ENCODE measurements at places on chromosomes 1 and 21.

DNA sequence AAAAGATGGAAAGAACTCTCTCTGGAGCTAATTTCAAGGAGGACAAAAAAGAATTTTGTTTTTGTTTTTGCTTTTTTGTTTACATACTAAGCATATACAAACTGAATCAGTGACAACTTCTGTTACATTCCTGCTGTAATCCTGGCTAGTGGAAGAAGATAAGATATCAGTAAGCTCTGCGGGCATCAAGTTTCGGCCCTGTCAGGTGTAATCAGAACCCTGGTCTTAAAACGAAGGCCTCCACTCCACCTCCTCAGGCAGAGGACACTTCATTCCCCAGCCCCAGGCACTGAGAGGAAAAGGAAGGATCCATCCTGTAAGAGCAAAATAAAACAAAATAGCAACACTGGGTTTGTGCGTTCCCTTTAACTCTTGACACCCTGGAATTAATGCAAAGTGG is 88.9 kb upstream of the ARHGAP29 start:
- no peak for DNase-seq

- no peak for DNase-seq
These were observed 129.6 kb downstream of the RYR2 start for GRCh38 chr1:237171454-237172117.

DNA sequence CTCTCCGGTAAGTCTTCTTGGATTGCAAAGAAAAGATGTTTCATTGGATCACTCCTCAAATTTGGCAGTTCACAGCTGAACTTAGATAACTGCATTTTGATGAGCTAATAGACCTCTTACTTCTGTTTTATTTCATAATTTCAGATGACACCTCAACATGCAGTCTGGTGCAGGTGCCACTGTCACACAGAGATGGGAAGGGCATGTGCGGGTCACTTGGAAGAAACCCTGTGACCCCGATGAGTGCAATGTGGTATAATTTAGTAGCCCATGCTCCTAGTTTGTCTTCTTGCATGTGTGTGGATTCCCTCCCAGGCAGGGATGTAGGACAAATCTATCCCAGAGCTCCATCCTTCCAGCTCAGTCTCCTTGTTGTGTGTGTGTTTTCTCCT is 481 bp upstream of the SLAMF1 start:
- DNase-seq: no peak

DNA sequence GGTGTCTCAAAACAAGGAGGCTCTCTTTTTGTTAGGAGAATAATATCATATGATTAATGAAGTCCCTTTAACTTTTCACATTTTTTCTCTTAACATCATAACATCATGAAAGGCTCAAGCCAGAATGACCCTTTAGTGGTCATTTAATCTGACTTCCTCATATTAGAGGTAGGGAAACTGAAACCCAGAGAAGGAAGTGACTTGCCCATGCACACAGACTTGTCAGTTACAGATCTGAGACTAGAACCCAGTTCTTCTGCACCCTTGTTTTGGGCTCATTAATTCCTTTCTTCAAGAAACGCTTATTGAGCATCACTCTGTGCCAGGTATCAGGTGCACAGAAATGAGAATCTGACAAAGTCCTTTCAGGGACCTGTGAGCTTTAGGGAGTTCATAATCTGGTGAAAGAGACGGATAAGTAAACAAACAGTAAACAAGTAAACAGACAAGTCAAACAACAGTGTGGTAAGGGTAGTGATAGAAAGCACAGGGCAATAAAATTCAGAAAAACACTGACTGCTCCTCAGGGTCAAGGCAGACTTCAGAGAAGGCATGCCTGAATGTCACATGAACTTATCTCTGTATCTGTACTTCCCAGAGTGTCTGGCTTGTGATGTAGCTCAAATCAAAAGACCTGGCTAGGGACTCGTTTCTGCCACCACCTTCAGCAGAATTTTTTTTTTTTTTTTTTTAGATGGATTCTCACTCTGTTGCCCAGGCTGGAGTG is 38.3 kb upstream of the OSBPL9 start:
- no peak for DNase-seq

DNA sequence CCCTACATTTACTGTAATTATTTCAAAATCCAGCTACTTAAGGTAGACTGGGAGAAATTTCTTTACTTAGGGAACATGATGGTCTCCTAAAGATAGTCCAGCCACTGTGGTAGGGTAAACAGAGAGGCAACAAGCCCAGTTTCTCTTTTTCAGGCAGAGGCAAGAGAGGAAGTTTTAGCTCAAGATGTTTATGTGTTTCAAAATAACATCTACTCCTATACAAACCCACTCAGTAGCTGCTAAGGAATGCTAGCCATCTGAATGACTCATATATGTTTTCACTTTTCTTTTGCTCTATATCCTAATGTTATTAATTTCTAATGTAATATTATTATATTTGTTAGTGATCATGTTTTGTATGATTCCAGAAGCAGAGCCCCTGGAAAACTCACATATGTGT is 856.6 kb downstream of the PLA2G4A start:
- no peak for DNase-seq

DNA sequence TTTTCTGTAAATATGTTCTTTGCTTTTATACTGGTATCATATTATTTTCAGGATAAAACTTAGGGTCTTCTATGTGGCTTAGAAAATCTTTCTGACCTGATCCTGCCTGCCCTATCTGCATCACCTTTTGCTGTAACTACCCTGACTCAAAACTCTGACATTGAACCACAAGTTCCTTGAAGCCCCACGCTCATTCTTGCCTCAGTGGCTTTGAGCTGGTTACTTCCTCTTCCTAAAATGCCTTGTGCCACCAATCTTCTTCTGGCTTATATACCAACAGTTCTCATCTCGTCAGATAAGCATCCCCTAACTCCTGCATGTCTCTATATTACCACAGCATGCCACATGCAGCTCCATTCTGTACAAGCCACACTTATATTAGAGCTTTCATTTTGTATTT is 84.5 kb upstream of the LRRC7 start:
- no peak for DNase-seq

GRCh38 chr1:55179177-55179835 is 35.9 kb downstream of the USP24 start:
- no peak for DNase-seq

GRCh38 chr1:29984862-29985605 is 738.4 kb downstream of the MATN1 start:
- DNase-seq: peak; percentile 33

DNA sequence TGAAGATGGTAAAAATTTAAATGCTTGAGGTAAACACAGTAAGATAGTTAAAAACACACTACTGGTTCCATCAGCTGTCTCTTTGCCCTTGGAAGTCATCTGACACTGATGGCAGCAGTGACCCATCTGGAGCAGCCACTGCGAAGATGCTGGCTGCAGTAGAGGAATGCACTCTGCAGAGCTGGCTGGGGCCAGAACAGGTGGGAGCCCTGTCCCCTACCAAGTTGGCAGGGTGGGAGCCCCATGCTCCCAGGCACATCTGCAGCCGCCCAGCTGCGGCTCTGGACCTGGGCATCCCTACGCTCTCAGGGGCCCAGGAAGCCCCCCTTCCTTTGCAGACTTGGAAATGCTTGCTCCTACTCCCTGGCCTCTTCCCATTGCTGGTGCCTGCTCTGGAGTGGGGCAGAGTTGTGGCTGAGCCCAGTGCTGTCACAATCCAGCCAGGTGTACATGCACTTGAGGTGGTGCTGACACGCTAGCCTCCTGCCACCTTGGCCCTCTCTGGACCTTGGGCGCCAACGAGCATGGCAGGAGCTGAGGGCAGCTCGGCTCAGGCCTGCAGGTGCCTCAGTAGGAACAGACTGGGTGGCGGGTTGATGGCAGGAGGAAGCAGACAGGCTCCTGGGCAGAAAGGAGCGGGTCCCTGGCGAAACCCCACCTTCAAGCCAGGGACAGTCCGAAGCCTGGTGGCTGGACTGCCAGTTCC is 227.0 kb downstream of the FGGY start:
- DNase-seq: no peak

- DNase-seq: no peak
These were observed 58.1 kb downstream of the PTPN14 start for GRCh38 chr1:214493126-214493796.

- DNase-seq: no peak
These were observed 13.2 kb upstream of the SEC16B start for GRCh38 chr1:177983077-177983476.

DNA sequence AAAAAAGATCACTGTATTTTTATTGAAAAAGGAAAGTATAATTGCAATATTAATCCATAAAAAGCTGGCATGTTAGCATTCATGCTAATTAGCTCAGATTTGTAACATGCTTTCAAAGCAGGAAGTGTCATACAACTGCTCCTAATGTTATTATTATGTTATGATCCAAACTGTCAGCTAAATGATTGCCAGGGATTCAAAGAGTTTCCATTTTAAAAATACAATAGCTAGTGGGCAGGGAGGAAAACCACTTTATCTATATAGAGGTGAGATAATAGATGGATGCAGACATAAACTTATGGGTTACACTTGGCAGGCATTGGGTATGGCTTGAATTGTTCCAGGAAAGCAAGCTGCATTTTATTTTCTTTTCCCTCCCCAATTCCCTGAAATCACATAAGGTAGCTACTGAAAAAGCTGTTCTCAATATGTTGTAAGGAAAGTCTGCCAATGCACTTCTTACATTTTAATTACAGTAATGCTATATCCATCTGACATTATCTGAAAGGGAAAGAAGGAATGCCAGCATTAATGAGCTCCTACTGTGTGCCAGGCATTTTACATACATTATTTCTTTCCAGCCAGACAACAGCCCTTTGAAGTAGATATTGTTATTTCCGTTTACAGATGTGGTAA is 9.8 kb upstream of the MYSM1 start:
- DNase-seq: no peak

GRCh38 chr1:35398739-35399138 is 130.2 kb downstream of the ZMYM4 start:
- no peak for DNase-seq

GRCh38 chr1:48875552-48876329 is 99.0 kb upstream of the BEND5 start:
- no peak for DNase-seq

- DNase-seq: no peak
These were observed 4.9 kb downstream of the TPM3 start for GRCh38 chr1:154186852-154187501.

GRCh38 chr1:236156512-236157208 is 14.3 kb downstream of the GPR137B start:
- no peak for DNase-seq

DNA sequence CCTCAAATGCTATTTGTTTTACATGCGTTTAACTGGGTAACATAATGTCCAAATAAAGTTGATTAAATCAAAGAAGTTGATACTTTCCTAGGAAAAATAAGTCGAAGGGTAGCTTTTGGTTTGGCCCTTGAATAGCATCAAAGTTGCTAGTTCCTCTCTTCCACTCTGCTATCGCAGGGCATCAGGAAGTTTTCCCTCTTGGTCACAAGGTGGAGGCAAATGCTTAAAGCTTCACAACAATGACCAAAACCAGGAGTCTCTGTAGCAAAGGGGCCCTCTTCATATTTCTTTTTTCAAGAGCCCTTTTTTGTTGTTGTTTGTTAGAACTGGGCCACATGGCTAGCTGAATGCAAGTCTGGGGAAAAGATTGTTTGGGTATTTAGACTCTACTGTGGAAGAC is 668.4 kb downstream of the KCNT2 start:
- no peak for DNase-seq

DNA sequence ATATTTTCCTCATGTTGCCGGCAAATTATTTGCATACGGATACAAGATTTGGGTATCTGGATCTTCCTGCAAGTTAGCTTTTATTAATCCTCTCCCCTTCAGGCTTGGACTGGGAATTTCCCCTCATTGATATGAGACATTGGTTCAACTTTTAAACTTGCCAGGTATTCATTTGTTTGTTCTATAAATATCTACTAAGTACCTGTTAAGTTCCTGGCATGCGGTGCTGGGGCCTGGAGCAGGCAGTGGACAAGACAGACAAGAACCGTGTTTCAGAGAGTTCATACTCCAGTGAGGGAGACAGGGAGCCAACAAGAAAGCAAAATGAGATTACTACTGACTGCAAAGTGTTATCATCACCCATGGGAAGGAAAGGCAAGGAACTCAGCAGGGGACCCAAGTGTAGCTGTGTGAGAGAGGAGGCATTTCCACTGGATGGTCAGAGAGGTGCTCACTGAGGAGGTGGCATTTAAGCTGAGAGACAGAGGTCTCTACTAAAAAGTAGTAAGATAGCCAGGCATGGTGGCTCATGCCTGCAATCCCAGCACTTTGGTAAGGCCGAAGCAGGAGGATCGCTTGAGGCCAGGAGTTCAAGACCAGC is 39.1 kb upstream of the FHAD1 start:
- DNase-seq: no peak

DNA sequence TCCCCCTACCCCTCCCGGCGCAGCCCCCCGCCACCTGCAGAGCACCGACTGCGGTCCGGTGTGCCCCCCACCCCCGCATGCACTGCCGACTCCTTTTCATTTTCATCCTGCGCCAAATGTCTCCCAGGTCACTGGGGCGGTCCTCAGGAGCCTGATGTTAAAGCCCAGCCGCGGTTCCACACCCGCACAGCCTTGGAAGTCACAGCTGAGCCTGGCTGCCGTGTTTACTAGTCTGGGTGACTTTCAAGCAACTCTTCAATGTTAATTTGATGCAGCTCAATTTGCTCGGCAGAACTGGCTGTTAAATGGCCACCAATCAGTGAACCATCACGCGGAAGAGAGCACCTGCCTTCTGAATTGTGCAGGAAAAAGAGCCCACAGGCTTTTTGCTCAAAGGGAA is 27.2 kb downstream of the THAP3 start:
- no peak for DNase-seq
